Activated effector memory CD4-positive, alpha-beta T cell treated with anti-CD3 and anti-CD28 coated beads, Interleukin-2, amount 50 U/mL, for 16 hours (primary cell): ENCODE measurements at places on chromosomes 1 and 21.

DNA sequence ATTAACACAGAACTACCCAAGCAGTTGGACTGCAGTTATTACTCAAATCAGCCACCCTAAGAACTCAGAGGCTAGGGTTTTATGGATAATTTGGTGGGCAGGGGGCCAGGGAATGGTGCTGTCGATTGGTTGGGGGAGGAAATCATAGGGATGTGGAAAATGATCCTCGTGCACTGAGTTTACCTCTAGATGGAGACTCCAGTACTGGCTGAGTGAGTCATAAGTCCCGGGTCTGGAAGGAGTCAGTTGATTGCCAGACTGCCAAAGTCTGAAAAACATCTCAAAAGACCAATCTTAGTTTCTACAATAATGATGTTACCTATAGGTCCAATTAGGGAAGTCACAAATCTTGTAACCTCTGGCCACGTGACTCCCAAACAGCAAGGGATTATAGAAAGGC lies 257.5 kb upstream of the PRMT6 start:
- no peak for DNase-seq

DNA sequence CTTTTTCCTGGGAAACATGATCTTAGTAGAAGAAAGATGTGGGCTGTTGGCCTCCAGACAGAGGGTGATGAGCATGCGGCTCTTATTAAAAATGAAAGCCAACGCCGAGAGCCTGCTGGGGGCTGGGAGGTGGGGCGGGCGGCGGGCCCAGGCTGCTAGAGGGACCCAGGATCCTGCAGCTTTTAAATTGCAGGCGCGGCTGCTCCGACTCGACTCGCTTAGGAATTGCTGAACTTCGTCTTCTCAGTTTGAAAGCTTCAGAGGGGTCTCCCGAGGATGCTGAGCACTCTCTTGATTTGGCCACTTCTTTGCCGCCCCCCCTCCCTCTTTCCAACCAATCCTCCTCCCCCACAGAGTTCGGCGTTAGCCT lies 1.2 kb downstream of the AGPAT3 start:
- peak; percentile 82 for DNase-seq

DNA sequence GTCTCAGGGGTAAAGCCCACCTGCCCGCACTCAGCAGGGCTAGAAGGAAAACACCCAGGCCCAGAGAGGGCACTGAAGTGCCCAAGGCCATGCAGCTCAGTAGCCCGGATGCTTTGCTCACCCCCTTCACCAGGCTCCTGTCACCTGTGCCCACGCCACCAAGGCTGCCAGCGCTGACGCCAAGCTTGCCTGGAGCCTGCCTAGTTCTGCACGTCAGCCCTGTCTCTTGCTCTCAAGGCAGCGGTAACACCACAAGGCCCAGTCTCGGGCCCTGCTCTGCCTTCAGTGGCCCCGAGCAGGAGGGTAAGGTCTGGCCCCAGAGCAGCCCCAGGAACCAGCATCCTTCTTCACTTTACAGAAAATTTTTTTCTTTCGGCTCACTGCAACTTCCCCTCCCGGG lies 7.7 kb downstream of the TMEM63A start:
- no peak for DNase-seq

DNA sequence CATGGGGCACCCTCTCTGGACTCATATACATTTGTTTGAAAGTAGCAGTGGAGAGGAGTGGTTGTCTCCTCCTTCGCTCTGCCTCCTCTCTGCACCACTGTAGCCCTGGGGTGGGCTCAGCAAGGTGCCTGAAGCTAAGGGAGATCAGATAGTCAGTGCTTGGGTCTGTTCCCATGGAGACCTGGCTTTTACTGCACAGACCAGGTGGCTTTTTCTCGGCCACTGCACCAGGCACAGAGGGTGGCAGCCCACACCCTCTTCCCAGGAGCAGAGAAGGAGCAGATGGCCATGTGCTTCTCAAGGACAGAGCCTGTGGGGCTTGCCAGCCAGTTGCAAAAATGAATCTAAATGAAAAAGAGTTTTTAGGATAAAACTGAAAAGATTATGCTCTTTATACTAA lies 123.4 kb upstream of the KCNK1 start:
- no peak for DNase-seq

GRCh38 chr1:32208891-32209328 lies at the start of gene DCDC2B:
Gene DCDC2B, plus strand, starts transcription at chr1:32209089. Its CDS starts 5 bp downstream, at chr1:32209094.
- DNase-seq, result no peak

- DNase-seq, result no peak
Measured at GRCh38 chr1:27487966-27488884, 1.7 kb downstream of the WASF2 start.

- DNase-seq, result no peak
Measured at GRCh38 chr1:92752719-92753118, 32.2 kb downstream of the EVI5 start.

DNA sequence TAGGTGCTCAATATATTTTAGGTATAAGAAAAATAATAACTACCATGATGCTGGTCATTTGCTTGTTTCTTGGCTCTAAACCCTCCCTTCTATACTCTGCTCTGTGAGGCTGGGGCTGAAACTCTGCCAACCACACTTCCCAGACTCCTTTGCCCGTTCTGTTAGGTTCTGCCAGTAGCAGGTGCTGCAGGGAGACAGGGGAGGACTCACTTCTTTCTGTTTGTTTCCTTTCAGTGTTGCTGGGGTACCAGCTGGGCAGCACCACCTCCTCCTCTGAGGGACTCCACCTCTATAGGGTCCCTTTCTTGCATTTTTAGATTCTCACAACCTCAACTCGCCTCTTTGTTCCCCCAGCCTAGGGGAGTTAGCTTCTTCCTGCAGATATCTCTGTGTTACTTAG lies 17.0 kb upstream of the SH2D2A start:
- no peak for DNase-seq

DNA sequence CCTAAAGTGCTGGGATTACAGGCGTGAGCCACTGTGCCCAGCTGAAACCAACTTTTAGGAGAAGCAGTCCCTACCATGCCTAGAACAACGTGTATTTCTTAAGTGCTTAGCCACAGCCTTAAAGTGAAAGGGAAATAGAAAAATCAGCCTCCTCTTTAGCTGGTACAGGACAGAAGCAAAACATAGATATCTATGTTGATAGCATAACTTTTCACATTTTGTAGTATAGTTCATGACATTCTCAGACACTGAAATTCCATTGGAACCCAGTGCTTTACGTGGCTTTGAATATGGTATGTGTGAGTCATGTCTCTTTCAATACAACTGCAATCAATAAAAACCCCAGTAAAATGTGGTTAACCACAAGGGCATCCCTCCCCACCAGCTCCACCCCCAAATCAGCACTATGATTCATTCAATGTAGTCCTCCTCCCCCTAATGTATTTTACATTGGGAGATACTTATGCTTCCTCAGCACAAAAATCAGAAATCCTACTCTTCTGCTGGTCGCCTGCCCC lies 32.1 kb downstream of the TGFB2 start:
- peak; percentile 84 for DNase-seq

- DNase-seq, result no peak
Measured at GRCh38 chr1:37294529-37294928, 179.9 kb upstream of the ZC3H12A start.

DNA sequence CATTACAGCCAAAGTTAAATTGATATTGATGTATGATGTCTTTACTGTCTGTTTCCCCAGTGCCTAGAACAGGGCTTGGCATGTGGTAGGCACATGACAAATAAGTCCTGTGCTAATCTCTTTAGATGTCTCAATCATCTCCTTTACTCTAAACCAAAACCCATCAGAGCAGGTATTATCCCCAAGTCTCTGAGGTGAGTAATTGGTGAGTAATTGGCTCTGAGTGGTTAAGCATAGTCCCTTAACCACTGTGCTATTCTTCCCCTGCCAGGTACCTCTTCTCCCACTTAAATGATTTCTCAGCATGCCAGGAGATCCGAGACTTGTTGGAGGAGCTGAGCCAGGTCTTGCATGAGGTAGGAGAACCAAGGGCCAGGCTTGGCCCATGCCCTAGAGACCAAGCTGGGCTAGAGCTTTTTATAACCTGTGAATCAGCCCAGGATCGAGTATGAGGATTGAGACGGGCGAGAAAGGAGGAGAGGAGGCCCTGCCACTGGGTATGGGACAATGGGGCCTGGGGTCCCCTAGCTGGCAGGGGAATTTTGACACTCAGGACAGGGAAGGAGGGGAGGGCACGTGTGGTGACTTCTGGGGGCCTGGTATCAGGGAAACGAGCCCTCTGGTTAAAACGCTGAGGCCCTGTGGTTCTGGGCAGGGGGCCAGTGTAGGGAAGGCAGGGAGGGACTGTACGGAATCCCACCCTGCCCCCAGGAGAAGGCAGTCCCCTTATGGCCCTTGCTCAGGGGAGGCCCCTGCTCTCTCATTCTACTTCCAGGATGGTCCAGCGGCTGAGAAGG lies 4.5 kb downstream of the CNKSR1 start:
- DNase-seq, result no peak

DNA sequence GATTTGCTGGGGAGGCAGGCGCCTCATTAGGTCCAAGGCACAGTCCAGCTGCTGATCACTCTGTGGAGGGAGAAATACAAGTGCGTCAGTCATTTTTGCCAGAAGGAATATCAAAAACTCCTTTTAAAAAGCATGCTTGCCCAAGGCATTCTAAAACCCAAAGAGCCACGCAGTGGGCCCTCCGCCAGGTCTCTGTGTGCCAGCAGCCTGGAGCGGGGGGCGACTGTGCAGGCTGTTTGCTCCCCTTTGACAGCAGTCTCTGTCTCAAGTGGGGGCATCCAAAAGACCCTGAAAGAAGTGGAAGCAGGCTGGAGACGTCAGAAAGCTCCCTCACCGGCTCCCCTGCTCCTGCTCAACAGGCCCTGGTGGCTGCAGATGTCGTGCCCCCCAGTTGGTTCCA lies 65.6 kb downstream of the CAPZB start:
- DNase-seq, result no peak

- no peak for DNase-seq
Measured at GRCh38 chr21:43287795-43288755, 119.3 kb downstream of the CRYAA start.

DNA sequence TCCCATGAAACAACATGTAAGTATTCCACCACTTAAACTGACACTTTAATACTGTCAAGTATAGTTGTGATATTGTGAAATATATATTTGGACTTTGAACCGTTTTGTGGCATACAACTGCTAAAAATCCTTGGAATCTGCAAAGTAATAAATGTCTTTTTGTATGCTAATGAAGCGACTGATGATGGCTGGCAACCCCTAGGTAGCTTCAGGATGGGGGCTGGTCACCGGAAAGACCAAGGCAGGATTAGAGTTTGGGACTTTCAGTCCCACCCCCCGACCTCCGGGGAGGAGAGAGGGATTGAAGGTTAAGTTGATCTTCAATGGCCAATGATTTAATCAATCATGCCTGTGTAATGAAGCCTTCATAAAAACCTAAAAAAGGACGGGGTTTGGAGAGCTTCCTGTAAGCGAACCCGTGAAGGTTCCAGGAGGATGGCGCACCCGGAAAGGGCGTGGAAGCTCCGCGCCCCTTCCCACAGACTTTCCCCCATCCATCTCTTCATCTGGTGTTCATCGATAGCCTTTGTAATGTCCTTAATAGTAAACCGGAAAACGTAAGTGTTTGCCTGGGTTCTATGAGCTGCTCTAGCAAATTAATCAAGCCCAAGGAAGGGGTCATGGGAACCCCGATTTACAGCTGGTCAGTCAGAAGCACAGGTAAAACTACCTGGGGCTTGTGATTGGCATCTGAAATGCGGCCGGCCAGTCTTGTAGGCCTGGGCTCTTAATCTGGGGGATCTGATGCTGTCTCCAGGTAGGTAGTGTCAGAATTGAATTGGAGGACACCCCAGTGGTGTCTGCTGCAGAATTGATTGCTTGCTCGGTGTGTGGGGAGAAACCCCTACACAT lies 1.8 kb upstream of the ZNF281 start:
- no peak for DNase-seq

DNA sequence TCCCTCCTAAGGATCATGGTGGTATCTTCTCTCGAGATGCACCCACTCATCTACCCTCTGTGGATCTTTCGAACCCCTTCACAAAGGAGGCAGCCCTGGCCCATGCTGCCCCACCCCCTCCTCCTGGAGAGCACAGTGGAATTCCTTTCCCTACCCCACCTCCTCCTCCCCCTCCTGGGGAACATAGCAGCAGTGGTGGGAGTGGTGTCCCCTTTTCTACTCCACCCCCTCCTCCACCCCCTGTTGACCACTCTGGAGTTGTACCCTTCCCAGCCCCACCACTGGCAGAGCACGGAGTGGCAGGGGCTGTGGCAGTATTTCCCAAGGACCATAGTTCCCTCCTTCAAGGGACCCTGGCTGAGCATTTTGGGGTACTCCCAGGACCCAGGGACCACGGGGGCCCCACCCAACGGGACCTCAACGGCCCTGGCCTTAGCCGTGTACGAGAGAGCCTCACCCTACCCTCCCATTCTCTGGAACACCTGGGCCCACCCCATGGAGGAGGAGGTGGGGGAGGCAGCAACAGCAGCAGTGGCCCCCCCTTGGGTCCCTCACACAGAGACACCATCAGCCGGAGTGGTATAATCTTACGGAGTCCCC lies 14.5 kb upstream of the TARS2 start:
- no peak for DNase-seq

DNA sequence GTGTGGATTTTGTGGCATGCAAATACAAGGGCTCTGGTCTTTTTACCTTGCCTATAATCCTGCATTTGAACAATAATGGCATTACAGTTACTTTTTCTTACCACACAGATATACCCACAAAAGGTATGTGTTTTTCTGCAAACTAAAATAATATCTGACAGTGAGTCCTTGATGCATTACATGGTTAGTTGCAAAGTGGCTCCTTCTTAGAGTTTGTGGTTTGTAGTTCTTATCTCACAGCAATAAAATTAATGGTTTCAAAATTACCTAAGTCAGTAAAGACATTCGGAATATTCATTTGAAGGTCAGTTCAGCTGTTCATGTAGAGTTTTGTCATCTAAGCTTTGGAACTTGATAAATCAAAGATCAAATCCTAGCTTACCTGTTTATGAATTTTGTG lies 43.5 kb downstream of the SNX7 start:
- DNase-seq, result no peak

DNA sequence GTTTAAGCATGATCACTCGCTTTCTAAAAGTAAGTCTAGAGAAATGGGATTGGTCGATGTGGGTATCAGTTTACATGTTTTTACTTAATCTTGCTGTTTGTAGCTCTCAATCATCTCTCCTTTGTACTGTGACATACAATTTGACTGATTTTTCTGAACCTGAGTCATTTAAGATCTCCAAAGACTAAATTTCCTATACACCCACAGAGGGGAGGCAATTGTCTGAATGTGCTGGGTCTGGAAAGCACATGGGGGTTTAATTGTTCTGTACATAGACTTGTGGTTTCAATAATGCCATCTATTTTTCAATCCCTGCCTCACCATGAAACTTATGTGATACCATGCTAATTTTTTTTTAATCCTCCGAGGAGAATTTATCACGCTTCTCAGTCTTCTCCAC lies 65.8 kb downstream of the USP25 start:
- no peak for DNase-seq

DNA sequence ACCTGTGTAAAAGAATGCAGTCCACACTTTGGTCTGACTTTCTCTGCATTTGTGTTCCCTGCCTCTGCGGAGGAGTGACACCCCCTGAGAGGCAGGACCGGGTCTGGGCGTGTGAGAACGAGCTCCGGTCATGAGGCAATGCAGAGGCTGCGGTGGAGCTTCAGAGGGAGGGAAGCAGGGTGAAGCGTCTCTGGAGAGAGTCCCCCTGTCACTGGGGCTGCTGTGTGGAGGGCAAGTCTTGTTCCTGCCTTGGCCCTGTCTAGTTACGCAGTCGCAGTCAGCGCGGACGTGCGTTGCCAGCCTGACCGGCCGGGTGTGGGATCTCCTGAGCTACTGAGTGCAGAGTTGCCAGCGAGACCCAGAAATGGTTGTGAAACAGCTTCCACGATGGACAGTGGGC lies 48.5 kb downstream of the BACE2 start:
- no peak for DNase-seq
